CD4-positive, alpha-beta T cell treated with Interleukin-10 for 1 hour (primary cell): ENCODE measurements at places on chromosomes 1 and 21.
A peak's percentile ranks its signal among the peaks of the same experiment; 100 is the strongest.

GRCh38 chr1:222373216-222373615, 174.7 kb downstream of the HHIPL2 start:
- no peak for DNase-seq

- DNase-seq = peak; percentile 26
Observed at GRCh38 chr1:97137862-97138514, 416.4 kb downstream of the PTBP2 start.

DNA sequence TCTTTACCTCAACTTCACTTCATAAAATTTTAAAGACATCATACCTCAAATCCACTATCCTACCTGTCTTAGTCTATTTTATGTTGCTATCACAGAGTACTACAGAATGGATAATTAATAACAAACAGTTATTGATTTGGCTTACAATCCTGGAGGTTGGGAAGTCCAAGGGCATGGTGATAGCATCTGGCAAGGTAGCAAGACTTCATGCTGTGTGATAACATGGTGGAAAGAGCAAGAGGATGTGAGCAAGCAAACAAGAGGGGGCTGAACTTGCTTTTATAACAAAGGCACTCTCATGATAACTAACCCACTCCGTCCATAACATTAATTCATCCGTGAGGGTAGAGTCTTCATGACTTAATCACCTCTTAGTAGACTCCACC, 33.8 kb downstream of the C21orf91 start:
- DNase-seq = no peak

- DNase-seq = no peak
Observed at GRCh38 chr1:78275906-78276685, 214.7 kb upstream of the PTGFR start.

GRCh38 chr1:208150833-208151458, 93.2 kb downstream of the PLXNA2 start:
- DNase-seq = no peak
